CD4-positive, alpha-beta T cell treated with Interleukin-17A for 1 hour (primary cell): ENCODE measurements at places on chromosomes 11 and 22.

- no peak for DNase-seq
Measured at GRCh38 chr11:47499161-47499560, 50.2 kb upstream of the RAPSN start.

DNA sequence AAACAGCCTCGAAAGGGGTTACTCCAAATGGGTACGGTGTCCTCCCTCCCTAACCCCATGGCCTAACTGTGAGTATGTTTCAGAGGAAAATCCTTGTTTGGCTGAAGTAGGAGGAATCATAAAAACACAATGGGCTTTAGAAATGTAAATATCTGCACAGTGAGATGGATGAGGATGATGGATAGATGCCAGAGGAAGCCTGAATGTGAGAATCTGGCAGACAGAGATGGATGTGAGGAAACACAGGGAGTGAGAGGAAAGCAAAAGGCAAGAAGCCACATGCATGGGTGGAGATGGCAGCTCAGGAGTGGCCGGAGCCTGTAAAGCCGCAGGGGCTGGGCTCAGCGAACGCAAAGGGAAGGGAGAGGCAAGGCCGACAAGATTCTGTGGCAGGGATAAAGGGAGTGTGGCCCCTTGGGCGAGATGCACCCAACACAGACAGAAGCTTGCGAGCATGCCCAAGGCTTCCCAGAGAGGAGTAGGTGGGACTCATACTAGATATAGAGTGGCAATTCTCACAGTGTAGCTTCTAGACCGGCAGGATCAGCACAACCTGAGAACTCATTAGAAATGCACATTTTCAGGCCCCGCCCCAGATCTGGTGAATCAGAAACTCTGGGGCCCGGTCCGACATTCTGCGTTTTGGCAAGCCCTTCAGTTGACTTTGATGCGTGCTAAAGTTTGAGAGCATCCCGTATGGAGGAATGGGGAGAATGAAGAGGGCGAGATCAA lies 237.3 kb upstream of the CADM1 start:
- no peak for DNase-seq

GRCh38 chr11:14898355-14898754 lies 6.3 kb upstream of the CYP2R1 start:
- no peak for DNase-seq

GRCh38 chr11:108112057-108112456 lies 9.3 kb upstream of the ACAT1 start:
- no peak for DNase-seq

DNA sequence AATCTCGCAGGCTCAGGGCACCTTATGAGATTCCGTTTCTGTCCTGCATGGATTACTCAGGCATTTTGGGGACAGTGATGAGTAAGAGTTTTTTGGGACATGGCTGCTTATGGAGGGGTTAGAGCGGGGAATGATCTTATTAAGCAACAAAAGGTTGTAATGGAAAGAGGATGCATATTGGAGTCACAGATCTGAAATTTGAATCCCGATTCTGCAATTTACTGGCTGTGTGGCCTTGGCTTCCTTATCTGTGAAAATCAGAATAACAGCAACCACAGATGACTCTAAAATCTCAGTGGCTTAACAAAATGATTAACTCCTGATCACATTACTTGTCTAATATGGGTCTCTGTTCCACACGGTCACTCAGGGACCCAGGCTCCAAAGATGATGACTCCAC lies 5.8 kb downstream of the TSPAN18 start:
- DNase-seq, result no peak

DNA sequence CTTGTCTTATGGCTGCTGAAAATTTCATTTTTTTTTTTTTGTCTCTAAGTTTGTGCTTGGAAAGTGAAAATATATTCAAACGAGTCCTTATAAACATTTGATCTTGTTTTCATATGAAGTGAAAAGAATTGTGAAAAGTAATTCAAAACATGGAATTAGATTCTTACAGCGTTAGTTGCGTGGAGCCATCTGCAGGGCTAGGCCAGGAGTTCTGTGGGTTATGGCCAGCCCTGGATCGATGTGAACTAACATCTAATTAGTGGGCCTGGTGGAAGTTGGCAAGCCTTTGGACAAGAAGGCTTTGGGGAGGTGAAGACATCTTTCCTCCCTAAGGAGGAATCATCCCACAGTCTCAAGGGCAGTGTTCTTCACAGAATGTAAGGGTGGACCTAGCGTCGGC lies 37.2 kb downstream of the PARVA start:
- no peak for DNase-seq

DNA sequence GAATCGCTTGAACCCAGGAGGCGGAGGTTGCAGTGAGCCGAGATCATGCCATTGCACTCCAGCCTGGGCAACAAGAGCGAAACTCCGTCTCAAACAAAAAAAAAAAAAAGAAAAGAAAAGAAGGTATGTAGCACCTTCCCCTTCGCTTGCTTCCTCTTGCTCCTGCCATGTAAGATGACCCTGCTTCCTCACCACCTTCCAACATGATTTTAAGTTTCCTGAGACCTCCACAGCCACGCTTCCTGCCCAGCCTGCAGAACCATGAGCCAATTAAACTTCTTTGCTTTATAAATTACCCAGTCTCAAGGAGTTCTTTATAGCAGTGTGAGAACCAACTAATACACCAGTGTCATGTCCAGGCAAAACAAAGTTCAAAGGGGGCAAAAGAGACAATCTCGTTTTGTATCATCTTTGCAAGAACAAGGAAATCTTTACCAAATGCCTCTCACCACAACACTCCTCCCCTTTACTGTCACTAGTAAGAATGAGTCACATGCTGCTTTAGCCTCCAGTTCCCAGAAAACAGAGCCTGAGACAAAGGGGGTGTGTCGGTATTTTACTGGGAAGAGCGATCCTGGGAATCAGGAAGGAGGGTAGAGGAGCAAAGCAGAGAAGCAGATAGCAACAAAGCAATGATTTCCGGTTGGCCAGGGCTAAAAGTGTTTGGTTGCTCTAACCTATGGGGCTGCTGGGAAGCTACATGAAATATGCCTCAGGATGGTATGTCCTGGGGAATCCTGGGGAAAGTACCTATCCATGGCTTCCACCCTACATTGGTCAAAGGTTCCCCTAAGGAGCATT lies 10.5 kb upstream of the MCHR1 start:
- DNase-seq, result no peak

DNA sequence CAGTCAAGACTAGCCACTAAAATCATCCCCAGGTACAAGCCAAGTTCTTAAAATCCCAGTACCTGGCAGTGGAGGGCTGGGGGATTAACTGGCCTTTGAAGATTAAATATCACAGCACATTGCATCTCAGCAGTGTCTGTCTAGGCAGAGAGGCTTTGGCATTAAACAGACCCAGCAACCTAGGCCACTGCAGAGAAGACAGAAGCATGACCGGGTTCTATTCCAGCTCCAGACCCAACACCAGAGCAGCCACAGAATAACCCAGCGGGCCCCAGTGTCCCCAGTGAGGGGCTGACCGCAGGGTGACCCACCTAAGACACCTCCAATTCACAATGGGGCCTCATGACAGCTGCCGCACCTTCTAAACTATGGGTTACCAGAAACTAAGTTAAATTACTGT lies 88.2 kb downstream of the SHANK2 start:
- no peak for DNase-seq

DNA sequence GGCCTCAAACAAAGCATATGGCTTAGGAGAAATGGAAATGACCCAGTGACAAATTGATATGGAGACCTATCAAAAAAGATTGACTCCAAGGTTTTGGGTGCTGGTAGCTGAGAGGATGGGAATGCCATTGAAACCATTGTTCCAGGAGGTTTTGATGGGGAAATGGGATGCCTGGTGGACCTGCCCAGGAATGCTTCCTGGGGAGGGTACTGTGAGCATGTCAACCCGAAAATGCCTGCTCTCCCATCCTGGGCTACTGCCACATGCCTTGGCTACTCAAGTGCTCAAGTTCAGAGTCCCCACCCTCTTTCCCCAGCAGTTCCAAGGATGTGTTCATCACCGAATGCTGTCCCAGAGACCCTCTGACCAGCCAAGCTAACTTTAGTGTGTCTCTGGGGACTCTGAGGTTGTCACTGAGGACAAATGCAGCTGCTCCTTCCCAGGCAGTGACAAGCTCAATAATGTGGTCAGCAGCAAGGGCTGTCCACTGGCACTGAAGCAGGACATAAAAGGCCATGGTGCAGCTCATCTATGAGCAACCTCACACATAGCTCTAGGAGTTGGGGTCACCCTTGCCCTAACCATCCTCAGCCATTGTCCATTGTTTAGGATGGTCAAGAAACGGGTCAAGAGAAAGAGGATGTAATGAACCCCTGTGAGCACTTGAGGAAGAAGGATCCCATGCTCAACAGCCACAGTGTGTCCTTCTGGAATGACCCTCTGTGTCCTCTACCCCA lies 83.7 kb downstream of the TRIM29 start:
- DNase-seq, result no peak

DNA sequence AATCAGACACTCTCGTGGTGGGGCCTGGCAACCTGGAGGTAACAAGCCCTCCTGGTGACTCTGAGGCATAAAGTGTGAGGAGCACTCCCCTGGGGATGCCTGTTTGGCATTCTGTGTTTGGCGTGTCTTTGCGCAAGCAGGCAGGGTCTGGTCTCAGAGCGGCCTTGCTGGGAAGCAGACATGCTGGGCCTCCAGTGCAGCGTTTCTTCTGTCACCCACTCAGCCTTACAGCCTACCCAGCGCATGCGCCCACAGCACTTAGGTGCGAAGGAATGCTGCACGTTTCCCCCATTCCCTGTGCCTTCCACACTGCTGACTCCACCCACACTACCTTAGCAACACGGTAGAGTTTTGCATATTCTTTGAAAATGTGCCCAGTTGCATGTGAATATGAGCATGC lies 7.4 kb upstream of the CXCR5 start:
- no peak for DNase-seq
